ENCODE measurements at places on chromosomes 1 and 21.

DNA sequence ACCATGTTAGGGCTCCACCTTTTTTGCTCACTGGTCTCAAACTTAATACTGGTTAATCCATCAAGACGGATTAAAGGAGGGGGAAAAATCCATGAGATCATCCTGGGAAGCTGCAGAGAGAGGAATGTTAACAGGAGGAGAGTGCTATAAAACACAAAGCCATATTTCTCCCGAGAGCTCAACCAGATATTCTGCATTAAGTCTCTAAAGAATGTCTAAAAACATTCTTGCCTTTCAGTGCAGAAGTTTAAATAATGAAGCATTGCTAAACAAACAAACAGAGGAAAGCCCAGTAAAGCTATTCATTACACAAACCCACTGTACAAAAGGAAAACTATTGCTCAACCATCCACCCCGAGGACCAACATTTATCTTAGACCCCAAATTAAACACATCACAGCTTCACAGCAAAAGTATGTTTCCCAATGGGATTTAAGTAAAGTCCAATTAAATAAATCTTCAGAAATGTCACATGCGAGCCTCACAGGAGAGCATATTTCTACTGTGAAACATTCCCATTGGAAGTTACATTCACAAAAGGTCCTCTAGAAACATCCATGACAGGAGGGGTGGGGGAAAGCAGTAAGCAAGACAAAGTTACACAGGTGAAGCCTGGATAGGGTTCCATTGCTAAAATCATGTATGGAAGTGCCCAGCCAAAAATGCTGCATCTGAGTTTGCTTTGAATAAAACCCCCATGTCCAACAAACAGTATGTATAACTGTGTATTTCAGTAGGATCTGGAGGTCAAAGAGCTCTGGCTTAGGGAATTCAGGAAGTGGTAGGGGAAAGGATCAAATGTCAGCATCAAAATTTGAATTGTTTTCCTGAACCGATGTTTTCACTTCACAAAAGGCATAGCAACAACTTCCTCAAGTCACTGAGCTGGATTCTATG lies 23.3 kb downstream of the DUSP10 start:
- no peak for DNase-seq

DNA sequence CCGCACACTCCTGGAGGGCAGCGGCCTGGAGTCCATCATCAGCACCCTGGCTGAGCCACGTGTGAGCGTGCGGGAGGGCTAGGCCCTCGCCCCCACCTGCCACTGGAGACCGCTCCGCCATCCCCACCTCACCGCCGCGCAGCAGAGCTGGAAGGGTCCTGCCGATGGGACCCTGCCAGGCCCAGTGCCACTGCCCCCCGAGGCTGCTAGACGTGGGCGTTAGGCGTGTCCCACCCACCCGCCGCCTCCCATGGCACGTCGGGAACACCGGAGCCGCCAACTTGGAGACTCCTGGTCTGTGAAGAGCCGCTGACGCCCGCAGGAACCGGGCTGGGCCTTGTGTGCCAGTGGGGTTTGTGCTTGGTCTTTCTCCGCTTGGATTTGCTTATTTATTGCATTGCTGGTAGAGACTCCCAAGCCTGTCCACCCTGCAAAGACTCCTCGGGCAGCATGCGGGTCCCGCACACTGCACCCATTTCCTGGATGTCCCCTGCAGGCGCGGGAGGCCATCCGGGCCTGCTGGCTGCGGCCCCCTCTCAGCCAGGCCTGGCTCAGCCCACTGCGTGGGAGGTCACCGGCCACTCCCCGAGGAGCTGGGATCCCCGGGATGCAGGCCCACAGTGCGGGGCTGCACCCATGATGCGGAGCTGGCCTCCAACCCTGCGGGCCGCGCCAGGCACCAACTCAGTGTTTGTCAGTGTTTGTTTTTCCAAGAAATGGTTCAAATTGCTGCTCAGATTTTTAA lies 6.0 kb downstream of the LY9 start:
- no peak for DNase-seq

- no peak for DNase-seq
Measured at GRCh38 chr1:211347077-211347844, 20.6 kb downstream of the TRAF5 start.

- DNase-seq: no peak
Measured at GRCh38 chr1:228836427-228836826, 101.1 kb downstream of the RHOU start.

- DNase-seq: peak; percentile 32
Measured at GRCh38 chr1:116218922-116219321, 107.7 kb downstream of the MAB21L3 start.

DNA sequence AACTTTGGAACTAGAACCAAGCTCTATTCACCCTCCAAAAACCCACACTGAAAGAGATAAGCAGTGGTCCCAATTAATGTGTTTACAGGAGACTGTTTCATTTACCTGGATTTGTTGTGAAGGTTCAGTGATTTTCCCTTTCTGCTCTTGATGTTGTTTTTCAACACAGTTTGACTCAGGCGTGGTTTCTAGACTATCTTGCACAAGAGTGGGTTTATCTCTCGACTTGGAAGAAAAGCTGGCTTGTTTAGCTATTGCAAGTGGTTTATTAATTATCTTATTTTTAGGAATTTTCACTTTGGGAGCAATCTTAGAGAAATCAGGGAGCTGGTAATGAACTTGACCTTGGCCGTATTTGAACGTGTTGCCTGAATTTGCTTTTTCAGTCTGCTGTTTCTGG lies 5.3 kb downstream of the AKNAD1 start:
- no peak for DNase-seq

DNA sequence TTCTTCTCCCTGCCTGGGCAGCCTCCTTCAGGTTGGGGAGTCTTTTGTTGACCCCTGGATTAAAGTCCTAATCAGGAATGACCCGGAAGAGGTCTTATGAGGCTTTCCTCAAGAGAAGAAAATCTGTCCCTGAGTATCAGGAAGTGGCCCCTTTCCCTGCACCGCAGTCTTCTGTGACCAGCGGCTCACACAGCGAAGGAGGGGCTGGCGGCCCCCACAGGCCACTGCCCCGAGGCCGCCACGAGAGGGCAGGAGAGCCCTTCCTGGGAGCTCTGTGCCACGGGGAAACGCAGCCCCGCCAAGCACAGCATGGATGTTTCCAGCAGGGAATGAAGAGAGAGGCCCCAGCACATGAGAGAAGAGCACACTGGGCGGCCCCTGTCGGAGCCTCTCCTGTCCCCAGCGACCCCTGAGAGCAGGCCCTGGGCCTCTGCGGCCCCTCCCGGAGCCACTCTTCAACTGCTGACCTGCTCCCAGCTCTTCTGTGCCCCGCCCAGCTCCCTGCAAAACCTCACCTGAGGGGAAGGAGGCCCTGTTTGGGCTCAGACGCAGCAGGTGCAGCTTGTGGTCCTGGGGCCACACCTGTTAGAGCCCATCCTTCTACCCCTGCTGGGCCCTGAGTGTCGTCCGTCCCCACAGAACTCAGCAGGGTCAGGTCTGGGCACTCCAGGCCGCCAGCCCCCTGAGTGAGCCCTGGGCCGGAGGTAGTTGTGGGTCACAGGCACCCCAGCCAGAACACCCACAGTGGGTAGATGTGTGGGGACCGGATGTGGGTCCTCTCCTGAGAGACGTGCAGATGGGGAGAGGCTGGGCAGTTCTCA lies 4.9 kb upstream of the POFUT2 start:
- peak; percentile 80 for DNase-seq

- DNase-seq: no peak
Measured at GRCh38 chr1:57485643-57486042, 61.8 kb upstream of the DAB1 start.

GRCh38 chr1:161988413-161988812 lies 35.3 kb downstream of the OLFML2B start:
- DNase-seq: no peak

GRCh38 chr1:68293122-68293521 lies 60.8 kb upstream of the WLS start:
- DNase-seq: no peak

- peak; percentile 82 for DNase-seq
Measured at GRCh38 chr1:115670476-115671175, 28.9 kb downstream of the VANGL1 start.

DNA sequence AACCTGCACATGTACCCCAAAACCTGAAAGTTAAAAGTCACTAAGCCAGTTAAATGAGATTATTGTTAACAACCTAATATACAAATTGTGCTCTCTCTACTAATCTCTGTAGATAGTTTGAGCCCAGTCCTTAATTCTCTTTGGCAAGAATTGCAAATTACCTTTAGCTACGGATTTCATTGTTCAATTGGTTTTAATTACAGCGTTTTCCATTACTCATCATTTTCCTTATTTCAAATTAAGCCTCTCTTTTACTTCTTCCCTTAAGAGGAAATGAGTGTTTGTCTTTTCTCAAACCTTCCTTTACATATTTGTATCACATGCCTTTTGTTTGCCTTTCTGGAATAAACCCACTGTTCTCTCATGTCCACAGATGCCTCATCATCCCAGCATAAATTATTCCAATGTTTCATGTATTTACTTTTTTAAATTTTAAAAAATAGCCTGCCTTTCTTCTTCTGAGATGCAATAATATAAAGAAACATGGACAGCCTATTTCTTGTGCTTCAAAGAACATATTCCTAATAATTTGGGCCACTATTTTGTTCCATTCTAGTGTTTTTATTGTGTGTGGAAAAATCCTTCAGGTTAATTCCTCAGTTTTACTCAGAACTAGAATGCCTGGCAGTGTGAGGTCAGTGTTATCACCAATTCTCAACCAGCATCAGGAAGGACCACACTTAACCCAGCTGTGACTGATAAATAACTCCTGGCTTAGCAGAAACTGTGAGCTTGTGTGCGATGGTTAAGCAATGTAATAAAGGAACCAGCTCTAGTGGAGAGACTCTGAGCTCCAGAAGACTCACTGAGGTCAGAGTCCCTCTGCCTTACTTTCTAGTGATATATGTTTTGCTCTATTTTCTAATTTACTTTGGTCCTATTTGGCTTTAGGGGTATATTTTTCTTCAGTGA lies 600.5 kb downstream of the LTN1 start:
- DNase-seq: no peak

DNA sequence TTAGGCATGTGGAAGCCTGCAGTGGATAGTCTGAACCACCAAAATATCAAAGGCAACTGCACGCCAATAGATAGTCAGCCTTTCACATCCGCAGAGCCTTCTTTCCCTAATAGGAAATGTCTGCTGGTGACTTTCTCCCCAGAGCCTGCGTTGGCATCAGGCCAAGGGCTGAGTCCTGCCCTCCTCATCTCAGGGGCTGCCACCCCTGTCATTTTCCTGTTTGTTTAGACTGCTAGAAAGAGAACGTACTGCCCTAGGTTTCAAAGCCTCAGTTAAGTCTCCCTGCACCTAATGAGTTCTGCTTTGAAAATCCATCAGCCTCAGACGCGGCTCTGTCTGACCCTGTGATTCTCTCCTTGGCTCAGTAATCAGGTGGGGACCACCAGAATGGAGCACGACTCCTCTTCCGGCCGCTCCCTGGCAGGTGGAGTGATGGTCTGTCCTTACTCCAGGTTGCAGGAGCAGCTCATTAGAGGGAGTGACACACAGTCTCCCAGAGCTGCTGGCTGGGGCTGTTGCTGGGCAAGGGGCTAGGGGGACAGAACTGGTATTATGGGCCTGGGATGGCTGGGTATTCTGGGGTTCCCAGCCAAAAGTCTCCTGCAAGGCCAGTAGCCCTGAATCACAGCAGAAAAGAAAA lies 27.3 kb downstream of the STUM start:
- DNase-seq: no peak

- no peak for DNase-seq
Measured at GRCh38 chr1:228176461-228177182, 11.0 kb downstream of the IBA57 start.

- DNase-seq: no peak
Measured at GRCh38 chr1:223724376-223724775, 12.0 kb downstream of the CAPN2 start.

GRCh38 chr1:156165083-156165482 lies 11.7 kb downstream of the SEMA4A start:
- DNase-seq: no peak

DNA sequence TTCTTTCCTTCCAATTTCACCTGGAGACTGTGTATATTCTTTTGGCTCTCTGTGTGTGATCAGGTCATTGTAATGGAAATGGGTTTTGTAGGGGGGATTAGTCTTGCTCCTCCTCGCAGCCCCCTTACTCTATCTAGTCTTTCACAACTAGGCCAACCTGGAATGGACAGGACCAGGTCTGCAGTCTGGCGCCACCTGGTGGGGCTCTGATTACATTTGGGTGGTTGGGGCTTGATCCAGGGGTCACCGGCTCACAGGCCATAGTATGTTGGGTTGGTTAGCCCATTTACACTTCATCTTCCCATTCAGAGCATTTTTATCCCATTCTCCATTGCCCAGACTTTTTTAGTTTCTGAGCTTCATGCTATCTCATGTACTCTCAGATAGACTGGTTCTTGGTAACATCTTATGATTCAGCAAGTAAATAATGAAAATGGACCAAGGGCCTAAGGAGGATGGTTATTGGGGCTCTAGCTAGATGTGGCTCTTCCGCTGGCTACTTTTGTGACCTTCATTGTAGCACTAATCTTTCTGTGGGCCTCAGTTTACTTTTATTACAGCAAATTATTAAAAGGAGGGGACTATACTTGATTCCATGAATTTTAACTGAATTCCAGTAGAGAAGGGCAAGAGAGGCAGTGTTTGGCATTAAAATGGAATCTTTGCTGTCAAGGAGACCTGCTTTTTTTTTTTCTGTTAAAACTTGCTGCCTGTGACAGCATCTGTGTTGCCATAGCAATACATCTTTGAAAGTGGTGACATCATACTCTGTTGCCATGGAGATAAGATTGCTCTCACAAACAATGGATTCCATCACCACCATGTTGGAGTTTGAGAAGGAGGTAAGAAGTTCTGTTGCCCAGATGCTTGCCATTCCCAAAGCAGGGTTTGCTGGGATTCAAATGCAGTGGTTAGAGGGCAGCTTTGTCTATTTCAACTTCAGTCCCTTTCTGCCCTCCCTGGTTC lies 150.1 kb downstream of the PLXNA2 start:
- peak; percentile 34 for DNase-seq

- no peak for DNase-seq
Measured at GRCh38 chr1:97603776-97604175, 317.1 kb downstream of the DPYD start.

- DNase-seq: no peak
Measured at GRCh38 chr1:24695202-24695974, 49.9 kb upstream of the CLIC4 start.

DNA sequence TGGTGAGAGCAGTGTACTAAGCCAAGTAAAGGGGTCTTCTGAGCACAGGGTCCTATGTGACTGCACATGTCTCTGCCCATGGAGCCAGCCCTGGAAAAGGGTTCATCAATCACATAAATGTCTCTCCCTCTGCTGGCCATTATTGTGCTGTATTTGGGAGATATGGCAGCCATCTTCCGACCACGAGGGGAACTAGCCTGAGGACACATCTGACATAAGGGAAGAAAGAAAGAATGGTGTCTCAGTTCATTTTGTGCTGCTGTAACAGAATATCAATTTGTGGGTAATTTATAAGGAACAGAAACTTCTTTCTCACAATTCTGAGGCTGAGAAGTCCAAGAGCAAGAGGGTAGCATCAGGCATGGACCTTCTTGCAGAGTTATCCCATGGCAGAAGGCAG lies 55.1 kb upstream of the GJA5 start:
- no peak for DNase-seq

DNA sequence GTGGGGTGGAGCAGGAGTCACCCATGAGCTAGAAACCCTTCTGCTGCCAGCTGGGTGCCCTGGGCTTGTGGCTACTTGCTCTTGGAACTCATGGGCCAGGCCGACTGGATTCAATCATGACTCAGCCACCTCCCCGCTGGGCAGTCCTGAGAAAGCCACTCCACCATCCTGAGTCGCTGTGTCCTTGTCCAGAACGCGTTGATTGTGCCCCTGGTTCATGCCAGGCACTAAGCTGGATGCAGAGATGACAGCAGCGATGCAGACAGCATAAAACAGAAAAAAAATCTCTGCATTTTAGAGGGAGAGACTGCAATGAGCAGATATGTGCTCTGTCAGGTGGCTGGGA lies 10.6 kb downstream of the PADI1 start:
- no peak for DNase-seq
